ENCODE measurements at places on chromosomes 7 and 10.

GRCh38 chr7:131108212-131108940 lies 219.3 kb upstream of the MKLN1 start:
- no peak for DNase-seq

DNA sequence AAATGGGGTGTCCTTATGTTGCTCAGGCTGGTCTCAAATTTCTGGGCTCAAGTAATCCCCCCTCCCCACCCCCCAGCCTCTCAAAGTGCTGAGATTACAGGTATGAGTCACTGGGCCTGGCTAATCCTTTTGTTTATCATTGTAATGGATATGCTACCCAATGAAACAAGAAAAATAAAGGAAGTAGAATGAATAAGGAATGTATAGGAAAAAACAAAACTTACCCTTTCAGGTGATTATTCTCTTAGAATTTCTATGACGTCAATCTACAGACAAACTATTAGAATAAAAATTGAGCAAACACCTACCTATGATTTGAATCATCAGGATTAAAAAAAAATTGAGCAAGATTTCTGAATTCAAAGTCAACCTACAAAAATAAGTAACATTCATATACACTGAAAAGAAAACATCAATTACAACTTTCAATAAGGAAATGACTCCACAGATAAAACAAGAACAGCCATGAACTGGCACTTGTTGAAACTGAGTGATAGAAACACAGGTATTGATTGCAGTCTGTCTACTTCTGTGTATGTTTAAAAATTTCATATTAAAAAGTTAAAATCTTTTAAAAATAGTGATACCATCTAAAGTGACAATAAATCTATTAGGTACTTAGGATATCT lies 12.2 kb downstream of the ADAM12 start:
- DNase-seq = no peak

GRCh38 chr10:126777714-126778113 lies 107.2 kb upstream of the C10orf90 start:
- DNase-seq = no peak

DNA sequence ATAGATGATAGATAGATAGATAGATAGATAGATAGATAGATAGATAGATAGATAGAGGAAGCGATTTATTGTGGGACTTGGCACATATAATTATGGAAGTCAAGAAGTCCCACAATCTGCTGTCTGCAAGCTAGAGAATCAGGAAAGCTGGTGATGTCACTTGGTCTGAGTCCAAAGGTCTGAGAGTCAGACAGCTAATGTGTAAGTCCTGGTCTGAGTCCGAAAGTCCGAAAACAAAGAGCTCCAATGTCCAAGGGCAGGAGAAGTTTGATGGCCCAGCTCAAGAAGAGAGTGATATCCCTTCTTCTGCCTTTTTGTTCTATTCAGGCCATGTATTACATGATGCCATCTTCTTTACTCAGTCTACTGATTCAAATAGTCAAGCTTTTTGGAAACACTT lies 53.8 kb upstream of the TCF7L2 start:
- no peak for DNase-seq

DNA sequence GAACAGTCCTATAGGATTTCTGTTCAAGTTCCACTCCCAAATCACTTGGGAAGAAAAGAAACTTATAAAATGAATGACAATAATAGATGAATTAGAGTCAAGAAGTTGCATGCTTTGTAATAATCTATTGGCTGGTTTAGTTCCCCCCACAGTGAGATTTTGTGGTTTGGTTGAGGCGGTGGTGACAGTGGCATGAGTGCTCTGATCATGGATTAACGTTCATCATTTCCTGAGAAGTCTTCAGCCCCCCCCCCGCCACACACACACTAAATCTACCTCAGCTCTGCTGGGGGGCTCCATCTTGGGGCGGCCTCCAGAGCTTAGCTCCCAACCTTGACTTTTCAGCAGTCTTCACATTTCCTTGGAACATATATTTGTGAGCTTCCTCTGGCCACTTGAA lies 121.7 kb downstream of the ABCA13 start:
- no peak for DNase-seq

DNA sequence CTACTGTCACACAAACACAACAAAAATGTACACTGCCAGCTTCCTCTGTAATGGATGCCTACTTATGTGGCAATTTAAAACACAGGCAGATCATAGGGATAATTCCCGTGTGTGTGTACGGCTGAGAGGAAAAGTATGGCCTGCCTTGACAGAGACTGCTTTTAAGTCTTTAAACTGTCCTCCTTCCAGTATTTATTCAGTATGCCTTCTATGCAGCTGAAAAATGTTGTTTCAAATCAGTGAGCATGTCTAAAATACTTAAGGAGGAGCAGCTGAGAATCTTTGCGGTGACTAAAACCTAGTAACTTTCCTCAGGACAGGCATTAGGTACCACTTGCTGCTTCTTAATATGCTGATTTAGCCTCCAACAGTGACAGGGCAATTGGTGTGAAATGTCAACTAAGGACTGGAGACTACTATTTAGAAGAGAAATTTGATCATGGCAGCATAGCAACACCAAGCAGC lies 126.3 kb downstream of the CACNA2D1 start:
- DNase-seq = no peak

DNA sequence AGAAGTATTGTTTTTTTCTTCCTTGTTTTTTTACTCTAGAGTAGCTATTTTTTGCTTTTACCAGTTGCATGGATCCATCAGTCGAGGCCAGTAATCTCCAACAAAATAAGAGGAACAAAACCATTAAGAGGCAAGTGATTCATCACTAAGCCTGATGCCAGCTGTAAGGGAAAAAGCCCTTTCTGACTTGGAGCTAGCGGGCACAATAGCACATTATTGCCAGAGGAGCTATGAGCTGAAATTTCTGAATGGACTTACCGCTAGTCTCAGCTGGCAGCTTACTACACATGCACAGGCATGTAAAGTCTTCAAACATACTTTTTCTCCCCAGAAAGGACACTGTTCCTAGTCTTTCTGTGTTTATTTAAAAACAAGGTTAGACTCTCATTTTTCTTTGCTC lies 41.6 kb upstream of the PTPRZ1 start:
- peak; percentile 4 for DNase-seq

DNA sequence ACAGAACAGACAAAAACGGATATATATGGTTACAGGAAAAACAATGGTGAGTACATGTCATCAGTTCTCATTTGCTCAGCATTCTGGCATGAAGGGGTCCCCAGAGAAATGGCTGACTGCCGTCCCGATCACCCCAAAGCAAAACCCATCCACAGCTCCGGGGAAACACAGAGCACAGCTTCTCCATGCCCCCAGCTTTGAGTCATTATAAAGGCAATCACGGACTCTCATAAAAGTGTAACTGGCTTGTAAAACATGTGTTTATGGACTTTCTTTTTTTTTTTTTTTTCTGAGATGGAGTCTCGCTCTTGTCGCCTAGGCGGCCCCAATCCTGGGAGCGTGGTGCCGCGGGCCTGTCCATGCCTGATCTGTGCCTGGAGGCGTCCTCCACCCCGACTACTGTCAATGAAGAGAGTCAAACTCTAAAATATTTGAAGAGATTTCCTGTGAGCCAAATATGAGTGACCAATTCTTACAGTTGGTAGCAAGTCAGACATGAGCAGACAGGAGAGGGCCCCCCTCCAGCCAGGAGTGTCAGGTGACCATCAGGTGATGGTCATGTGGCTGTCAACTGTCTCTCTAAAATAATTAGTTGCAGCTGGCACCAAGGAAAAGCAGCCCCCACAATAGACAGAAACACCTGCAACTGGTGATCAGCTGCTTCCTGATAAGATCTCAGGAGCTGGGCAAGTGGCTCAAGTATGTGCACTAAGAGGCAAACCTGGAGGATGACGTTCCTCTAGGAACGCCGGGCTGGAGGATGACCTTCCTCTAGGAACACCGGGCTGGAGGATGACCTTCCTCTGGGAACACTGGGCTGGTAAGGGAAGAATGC lies 21.7 kb upstream of the NOM1 start:
- DNase-seq = no peak

DNA sequence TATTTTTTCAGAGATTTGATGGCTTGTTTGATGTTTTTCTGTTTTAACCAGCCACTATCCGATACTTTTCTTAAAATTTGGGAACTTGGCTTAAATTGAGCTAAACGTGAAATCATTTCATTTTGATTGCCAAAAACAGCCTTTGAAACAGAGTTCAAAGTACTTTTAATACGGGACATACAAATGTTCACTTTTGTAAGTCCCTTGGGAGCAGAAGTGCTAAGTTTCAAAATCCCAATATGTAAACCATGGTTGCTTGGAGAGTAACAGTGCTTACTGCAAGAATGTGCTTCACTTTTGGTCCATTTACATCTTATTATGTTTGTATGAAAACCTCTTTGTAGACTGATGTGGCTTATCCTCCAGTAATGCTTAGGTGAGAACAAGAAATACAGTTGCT lies 10.9 kb downstream of the PNPLA8 start:
- no peak for DNase-seq

- no peak for DNase-seq
These were observed 125.8 kb downstream of the CRPPA start for GRCh38 chr7:16295558-16295957.

- DNase-seq = peak; percentile 58
These were observed 21.7 kb downstream of the GTF2IRD1 start for GRCh38 chr7:74475243-74475986.

DNA sequence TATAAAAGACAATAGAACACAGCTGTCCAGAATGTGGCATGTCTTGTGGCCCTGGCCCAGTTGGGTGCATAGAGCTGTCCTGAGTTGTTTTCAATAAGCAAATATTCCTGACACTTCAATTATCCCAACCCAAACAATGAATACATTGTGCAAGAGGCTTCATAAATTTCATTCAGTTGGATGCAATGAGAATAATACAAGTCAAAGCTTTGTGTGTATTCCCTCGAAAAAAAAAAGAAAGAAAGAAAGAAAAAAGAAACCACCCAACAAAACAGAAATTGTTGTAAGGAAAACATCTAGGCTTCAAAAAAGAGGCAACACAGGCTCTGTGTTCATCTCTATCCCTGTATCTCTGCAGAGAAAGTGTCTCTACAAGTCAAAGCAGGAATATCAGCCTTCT lies 138.7 kb upstream of the ADO start:
- no peak for DNase-seq

- no peak for DNase-seq
These were observed 144.7 kb downstream of the PFKFB3 start for GRCh38 chr10:6347391-6347951.

- DNase-seq = peak; percentile 95
These were observed 512.6 kb downstream of the PTPRN2 start for GRCh38 chr7:158074896-158075632.

DNA sequence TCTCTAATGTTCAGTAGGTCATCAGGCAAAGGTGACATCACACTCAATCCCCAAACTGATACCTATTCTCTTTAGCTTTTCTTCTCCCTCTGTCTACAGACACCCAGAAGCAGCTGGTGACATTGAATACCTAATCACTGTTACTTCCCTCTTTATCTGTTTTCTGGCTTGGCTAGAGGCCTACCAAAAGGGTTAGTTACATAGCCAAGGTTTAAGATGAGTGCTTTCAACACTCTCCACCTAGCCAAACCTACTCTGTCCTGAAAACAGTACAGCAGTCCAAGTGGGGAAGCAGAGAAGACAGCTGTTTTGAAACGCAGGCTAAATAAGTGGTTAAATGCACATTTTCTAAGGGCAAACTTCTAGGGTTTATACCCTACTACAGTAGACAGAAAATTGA lies 39.4 kb downstream of the CCNJ start:
- DNase-seq = no peak

DNA sequence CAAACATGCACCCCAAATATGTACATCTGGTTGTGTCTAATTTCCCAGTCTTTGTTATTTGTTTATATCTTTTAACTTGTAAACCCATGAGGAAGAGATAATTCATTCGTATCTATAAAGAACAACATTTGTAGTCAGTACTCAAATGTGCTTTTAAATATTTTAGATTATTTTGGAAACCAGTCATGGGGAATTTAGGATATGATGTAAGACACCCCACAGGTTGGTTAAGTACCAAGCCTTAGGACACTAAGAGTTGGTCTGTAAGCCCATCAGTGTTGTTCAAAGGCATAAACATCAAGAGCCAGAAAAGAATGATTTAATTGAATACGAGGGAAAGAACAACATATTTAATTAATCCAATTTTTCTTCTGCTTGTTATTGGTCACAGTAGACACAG lies 421.1 kb upstream of the SEMA3C start:
- DNase-seq = no peak

- DNase-seq = no peak
These were observed 369.5 kb upstream of the PHF14 start for GRCh38 chr7:10604128-10604527.

GRCh38 chr10:13039761-13040160 lies 38.2 kb upstream of the CCDC3 start:
- no peak for DNase-seq

- DNase-seq = no peak
These were observed 75.0 kb downstream of the RHOBTB1 start for GRCh38 chr10:60868946-60869345.

DNA sequence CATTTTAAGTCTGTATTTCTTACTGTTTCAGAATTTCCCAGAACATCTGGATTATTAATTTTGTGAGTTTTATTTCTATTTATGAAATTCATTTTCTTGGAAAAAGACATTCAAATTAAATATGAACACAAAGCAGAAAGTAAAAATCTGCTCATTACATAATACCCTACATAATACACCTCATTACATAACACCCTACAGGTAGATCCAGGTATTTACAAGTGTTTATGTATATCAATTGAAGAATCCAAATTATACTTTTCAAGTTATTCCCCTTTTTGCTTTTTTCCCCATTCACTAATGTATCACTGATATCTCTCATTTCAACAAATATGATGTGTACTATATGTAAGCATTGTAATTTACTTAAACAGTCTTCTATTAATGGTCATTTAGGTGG lies 129.1 kb downstream of the USP6NL start:
- DNase-seq = no peak

- peak; percentile 34 for DNase-seq
These were observed 683.3 kb downstream of the GRM8 start for GRCh38 chr7:126569402-126569801.

DNA sequence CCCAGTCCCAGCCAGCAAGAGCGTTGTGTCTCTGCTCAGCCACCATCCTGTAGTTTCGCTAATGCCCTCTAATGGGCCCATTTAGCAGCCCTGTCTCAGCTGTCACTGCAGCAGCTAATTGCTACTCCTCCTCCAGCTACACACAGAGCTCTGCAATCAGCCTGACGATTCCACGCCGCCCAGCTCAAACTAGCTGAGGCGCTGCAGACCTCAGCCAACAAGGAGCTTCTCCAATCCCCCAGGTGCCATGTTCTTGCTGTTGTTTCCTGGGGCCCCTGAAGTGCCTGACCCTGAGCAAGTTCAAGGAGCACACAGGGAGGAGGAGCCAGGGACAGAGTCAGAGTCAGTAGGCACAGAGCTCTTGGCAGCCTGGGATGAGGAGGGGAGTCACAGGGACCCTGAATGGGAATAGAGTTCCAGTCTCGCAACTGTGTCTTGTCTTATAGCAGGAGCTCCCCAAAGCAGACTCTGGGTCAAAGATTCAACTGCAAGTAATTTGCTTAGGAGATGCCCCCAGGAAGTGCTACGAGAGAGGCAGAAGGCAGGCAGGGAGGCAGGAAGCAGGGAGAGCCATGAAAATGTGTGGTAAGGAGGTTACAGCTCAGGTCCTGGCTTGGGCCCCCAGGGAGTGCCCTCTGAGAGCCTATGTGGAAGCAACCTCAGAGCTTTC lies 135.8 kb upstream of the UNC5B start:
- DNase-seq = no peak

GRCh38 chr7:155972651-155973390 lies 160.6 kb upstream of the SHH start:
- DNase-seq = no peak

- no peak for DNase-seq
These were observed 26.7 kb upstream of the SLF2 start for GRCh38 chr10:100886091-100886490.
